ENCODE measurements at places on chromosomes 5 and 9. TPM values are rescaled to one million over a fixed set of nuclear protein-coding genes. Genes with fewer than 3 reads are reported as not detected.
A peak's percentile ranks its signal among the peaks of the same experiment; 100 is the strongest.

BRINP1 gene
- not detected for total RNA-seq

PCDHGA4 gene
- total RNA-seq = 0.69 TPM

GRM6 gene
- total RNA-seq = not detected

CERT1 gene
- 26.7 TPM for total RNA-seq

SYK gene
- 0.28 TPM for total RNA-seq

RORB gene
- 0.08 TPM for total RNA-seq

- H3K36me3 ChIP-seq = no peaks in the 10 kb centered on the region
- H3K4me1 ChIP-seq = no peaks in the 10 kb centered on the region
- DNase-seq = no peak
- no peak overlapping the region for H3K4me3 ChIP-seq
Measured at GRCh38 chr5:1732238-1732941, 67.2 kb downstream of the MRPL36 start.

- H3K27me3 ChIP-seq = no peaks in the 10 kb centered on the region
- H3K36me3 ChIP-seq = no peaks in the 10 kb centered on the region
- no peak for DNase-seq
- H3K4me1 ChIP-seq = no peaks in the 10 kb centered on the region
Measured at GRCh38 chr9:86046930-86047341, 52.4 kb downstream of the GOLM1 start.

- no peak overlapping the region for H3K27ac ChIP-seq
- no peaks in the 10 kb centered on the region for H3K36me3 ChIP-seq
- no peak for DNase-seq
- no peaks in the 10 kb centered on the region for H3K4me1 ChIP-seq
- H3K27me3 ChIP-seq = no peaks in the 10 kb centered on the region
Measured at GRCh38 chr5:136094189-136094912, 38.3 kb upstream of the SMAD5 start.

DNA sequence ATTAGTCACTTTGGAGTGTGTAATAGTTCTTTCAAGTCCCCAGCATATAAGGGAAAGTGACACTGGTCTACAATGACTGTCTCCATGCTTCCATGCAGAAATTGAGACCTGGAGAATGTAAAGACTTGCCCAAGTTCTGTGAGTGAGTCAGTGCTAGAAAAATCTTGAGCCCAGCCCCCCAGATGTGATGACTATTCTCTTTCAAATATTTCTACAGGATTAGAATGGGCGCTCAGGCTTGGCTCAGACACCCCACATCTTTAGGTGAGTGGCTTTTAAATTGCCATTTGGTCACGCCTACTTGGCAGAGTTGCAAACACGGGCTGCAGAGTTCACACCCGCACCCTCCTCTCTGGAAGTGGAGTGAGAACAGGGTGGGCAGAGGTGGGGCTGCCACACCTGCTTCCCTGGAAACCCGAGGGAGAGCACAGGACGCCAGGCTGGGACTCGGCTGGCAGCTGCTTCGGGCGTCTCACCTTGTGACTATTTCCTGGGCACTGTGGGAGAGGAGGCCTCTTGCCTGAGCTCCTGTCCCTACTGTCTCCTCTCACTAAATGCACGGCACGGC is 37.6 kb downstream of the ROPN1L start:
- H3K27ac ChIP-seq = no peak overlapping the region
- no peak overlapping the region for H3K4me3 ChIP-seq
- H3K36me3 ChIP-seq = no peaks in the 10 kb centered on the region
- H3K27me3 ChIP-seq = no peaks in the 10 kb centered on the region

GRCh38 chr5:157516626-157517325 is 56.8 kb downstream of the NIPAL4 start:
- H3K4me3 ChIP-seq = no peak overlapping the region
- no peak for DNase-seq
- H3K4me1 ChIP-seq = no peaks in the 10 kb centered on the region
- H3K27ac ChIP-seq = no peak overlapping the region
- H3K27me3 ChIP-seq = no peaks in the 10 kb centered on the region

DNA sequence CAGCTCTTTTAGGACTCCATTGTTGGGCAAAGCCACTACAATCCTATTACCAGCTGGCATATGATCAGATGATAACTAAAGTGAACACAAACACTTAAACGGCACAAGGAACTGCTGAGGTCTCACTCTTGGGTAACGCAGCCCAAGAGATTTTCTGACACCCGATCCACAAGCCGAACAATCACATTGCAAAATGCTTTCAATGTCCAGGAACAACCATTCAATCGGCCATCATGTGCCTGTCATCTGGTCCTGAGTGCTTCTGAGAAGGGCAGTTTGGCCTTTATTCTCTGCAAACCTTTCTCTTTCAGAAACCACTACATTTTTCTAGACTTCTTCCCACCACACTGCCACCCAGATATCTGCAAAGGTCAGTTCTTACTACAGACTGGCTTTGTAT is 283.1 kb downstream of the GLIS3 start:
- H3K36me3 ChIP-seq = no peaks in the 10 kb centered on the region

- DNase-seq = no peak
- H3K36me3 ChIP-seq = no peaks in the 10 kb centered on the region
- no peak overlapping the region for H3K4me3 ChIP-seq
- H3K27ac ChIP-seq = no peak overlapping the region
- no peaks in the 10 kb centered on the region for H3K4me1 ChIP-seq
- no peaks in the 10 kb centered on the region for H3K27me3 ChIP-seq
Measured at GRCh38 chr5:129125819-129126218, 31.3 kb downstream of the ISOC1 start.

- H3K4me3 ChIP-seq = peak within 1 kb of the TSS; percentile 90
- no peak for DNase-seq
- H3K4me1 ChIP-seq = peaks cover 27% of the 10 kb centered on the region
- H3K27me3 ChIP-seq = no peaks in the 10 kb centered on the region
- no peaks in the 10 kb centered on the region for H3K36me3 ChIP-seq
Measured at GRCh38 chr5:138032572-138033385, at the start of gene FAM13B. Gene FAM13B (minus strand): TSS chr5:138033079. CDS start chr5:138019111, 13,968 bp downstream.

DNA sequence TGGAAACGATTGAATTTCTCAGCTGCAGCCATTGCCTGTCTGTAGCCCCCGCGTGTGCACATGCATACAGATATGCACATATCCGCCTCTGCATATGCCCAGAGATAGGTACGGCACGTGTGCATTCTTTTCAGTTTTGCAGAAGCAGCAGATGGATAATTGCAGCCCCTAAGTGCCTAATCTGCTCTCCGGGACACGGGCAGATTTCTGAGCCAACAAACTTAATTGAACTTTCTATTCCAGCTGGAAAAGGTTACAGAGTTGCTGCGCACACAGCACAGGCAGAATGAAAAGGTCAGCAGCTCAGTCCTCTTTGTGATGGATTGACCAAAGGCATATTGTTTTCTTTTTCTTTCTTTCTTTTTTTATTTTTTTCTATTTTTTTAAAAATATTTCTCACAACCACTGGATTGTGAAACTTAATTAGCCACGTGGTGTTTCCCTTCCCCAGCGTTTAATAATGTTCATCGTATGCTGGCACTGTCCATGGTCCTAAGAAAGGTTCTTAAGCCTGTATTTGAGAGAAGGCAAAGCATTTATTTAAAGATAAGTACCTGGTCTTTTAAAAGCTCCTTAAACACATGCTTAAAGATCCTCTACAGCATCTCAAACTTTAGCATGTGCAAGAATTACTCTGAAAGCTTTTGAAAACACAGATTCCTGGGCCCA is 270.2 kb upstream of the BRINP1 start:
- no peaks in the 10 kb centered on the region for H3K4me1 ChIP-seq
- H3K27ac ChIP-seq = no peak overlapping the region
- no peaks in the 10 kb centered on the region for H3K36me3 ChIP-seq
- no peaks in the 10 kb centered on the region for H3K27me3 ChIP-seq
- no peak overlapping the region for H3K4me3 ChIP-seq
- DNase-seq = no peak

GRCh38 chr9:88852794-88853193 is 138.5 kb upstream of the S1PR3 start:
- no peaks in the 10 kb centered on the region for H3K36me3 ChIP-seq
- H3K27ac ChIP-seq = no peak overlapping the region
- no peaks in the 10 kb centered on the region for H3K4me1 ChIP-seq

GRCh38 chr5:150582241-150583109 is 58.0 kb upstream of the SYNPO start:
- no peak overlapping the region for H3K27ac ChIP-seq
- no peaks in the 10 kb centered on the region for H3K27me3 ChIP-seq
- H3K4me3 ChIP-seq = no peak overlapping the region
- no peaks in the 10 kb centered on the region for H3K36me3 ChIP-seq
- no peak for DNase-seq
- H3K4me1 ChIP-seq = no peaks in the 10 kb centered on the region

GRCh38 chr5:170697031-170697430 is 86.5 kb upstream of the GABRP start:
- no peaks in the 10 kb centered on the region for H3K36me3 ChIP-seq
- no peak overlapping the region for H3K4me3 ChIP-seq
- no peak overlapping the region for H3K27ac ChIP-seq
- no peaks in the 10 kb centered on the region for H3K4me1 ChIP-seq

GRCh38 chr5:135287551-135287950 is 111.5 kb downstream of the MACROH2A1 start:
- no peak overlapping the region for H3K27ac ChIP-seq
- no peaks in the 10 kb centered on the region for H3K4me1 ChIP-seq
- H3K36me3 ChIP-seq = no peaks in the 10 kb centered on the region
- peaks cover 2% of the 10 kb centered on the region for H3K27me3 ChIP-seq
